ENCODE measurements at places on chromosomes 2 and 18.

DNA sequence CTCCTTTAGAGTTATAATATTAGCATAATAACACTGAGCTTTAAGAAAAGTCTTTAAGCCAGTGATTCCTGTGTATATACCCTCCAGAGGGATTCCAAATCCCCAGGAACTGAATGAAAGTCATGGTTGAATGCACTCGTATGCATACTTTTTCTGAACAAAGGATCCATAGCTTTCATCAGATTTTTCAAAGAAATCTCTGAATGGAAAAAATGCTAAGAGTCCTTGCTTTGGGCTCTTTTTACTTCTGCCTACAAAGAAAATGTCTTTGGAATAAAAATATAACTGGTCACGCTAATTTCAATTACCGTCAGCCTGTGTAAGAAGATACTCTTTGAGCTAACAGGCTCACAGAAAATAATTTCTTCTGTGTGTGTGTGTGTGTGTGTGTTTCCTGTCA lies 939.5 kb downstream of the ERBB4 start:
- no peak for DNase-seq

DNA sequence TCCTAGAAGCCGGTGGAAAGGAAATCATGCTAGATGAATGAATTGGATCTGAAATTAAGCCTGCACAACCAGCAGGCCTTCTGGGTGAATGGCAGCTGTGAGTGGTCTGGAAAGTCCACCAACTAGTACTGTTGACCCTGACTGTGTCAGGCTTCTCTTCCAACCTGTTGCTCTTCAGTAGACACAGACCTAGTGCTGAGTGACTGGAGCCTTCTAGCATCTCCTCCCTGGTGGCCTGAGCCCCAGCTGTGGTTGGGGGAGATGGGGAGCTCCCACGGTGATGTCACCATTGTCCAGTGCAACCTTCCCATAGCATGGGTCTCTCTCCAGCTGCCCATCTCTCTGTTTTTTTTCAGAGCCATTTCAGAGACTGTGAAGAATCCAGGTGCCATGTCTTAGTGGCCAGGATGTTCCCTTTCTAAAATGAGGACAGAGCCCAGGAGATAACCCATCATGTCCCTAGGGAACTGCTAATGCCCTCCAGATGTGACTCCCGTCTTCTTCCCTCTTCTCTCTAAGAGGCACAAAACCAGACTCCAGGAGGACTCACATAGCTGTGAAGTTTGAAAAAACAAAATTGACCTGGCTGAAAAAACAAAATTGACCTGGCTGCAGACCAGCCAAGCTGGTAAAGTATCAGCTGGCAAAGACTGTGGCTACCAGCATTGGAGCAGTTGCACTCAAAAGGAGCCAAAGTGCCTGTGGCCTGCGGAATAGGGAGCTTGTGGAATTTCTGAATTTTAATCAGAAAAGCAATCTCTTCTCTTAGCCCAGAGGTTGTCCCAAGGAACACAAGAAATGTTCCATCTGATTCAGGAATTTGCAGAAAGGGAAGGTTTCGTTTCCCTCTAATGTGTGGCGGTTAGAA lies 67.4 kb upstream of the RPL31 start:
- DNase-seq = no peak

GRCh38 chr18:58542426-58543159 lies 86.3 kb downstream of the ALPK2 start:
- DNase-seq = no peak

DNA sequence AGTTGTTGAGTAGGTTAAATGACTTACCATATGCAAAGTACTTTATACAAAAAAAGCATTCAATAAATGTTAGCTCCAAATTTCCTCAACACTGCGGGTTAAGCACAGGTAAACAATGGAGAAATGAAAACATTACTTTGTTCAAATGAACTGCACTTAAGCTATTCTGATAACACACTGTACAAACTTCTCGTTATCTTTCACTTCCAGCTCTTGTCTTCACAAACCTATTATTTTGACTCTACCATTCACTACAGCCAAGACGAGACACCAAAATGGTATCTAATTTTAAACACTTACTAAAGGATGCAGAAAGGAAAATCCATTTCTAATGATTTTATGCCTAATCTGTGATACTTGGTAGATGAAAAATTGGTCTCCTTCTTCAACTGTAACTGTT lies 43.8 kb downstream of the SLC40A1 start:
- peak; percentile 58 for DNase-seq

DNA sequence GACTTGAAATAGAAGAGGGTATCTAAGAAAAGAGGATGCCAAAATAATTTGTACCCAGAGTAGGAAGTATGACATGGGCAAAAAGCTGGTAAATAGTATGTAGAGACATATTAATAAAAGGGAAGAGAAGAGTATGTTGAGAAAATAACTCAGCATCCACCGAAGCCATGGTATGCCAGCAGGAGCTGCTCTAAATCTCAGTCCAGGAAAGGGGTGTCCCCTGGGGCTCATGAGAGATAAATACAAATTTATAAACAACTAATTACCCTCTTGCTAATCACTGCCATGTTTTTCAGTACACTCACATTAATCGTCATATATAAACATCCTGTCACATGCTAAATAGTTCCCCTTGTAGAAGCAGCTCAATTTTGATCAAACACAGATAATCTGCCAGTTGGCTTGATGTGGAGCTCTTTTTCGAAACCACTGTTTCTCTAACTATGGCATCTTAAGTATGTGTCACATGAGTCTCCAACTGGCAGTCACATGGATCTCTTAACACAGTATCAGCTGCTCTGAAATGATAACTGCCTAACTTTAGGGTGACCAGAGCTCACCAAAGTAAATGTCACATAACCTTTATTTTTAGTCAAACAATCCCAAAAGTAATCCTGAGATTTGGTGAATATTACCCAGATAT lies 31.9 kb downstream of the EXOC6B start:
- peak; percentile 27 for DNase-seq
